ENCODE measurements at places on chromosomes 4 and X.

- DNase-seq: no peak
Observed at GRCh38 chrX:94936722-94937121, 1262.7 kb downstream of the FAM133A start.

- no peak for DNase-seq
Observed at GRCh38 chr4:143386812-143387211, 50.1 kb downstream of the GAB1 start.

DNA sequence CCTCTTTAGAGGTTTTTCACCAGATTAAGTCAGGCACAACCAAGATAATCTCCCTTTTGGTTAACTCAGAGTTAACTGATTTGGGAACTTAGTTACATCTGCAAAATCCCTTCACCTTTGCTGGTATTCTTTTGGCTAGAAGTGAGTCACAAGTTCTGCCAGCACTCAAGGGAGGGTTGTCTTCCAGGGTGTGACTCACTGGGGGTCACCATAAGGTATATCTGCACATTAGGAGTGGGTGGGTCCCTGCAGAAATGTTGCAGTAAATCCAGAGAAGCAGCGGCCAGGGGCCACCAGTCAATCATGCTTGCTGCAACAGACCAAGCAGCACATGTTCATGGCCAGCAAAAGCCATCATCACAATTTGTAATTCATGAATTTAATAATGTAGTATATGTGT lies 59.8 kb upstream of the MAML3 start:
- DNase-seq: no peak

GRCh38 chrX:84415140-84415539 lies 87.1 kb downstream of the HDX start:
- DNase-seq: no peak

GRCh38 chr4:41590591-41590990 lies 52.6 kb downstream of the LIMCH1 start:
- DNase-seq: no peak

GRCh38 chrX:65900850-65901844 lies 138.7 kb downstream of the VSIG4 start:
- DNase-seq: no peak

- no peak for DNase-seq
Observed at GRCh38 chr4:136528131-136528530, 1004.2 kb downstream of the PCDH18 start.

- DNase-seq: no peak
Observed at GRCh38 chrX:18997916-18998315, 14.0 kb upstream of the PHKA2 start.

- no peak for DNase-seq
Observed at GRCh38 chr4:110041735-110042134, 129.1 kb downstream of the EGF start.

- no peak for DNase-seq
Observed at GRCh38 chrX:153864101-153864500, 21.9 kb downstream of the L1CAM start.

GRCh38 chr4:109728385-109728784 lies 1.5 kb downstream of the PLA2G12A start:
- no peak for DNase-seq

DNA sequence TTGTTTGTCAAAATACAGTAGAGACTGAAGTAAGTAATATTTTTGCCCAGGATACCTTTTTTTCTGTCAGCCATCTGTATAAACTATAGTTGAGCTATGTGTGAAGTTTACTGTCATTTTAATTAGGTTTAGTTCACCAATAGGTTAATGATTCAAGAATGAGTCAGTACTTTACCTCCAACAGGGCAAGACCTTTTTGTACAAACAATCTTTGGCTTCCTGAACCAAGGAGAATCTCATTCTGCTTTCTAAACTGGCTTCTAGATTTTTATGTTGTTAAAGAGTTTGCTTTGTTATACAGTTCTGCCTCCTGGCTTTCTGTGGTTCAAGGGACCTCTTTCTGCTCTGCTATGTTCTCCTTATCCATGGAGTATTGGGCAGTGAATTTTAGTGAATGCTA lies 412.0 kb upstream of the NR3C2 start:
- no peak for DNase-seq

- no peak for DNase-seq
Observed at GRCh38 chrX:154443479-154443910, 446 bp upstream of the FAM50A start.

DNA sequence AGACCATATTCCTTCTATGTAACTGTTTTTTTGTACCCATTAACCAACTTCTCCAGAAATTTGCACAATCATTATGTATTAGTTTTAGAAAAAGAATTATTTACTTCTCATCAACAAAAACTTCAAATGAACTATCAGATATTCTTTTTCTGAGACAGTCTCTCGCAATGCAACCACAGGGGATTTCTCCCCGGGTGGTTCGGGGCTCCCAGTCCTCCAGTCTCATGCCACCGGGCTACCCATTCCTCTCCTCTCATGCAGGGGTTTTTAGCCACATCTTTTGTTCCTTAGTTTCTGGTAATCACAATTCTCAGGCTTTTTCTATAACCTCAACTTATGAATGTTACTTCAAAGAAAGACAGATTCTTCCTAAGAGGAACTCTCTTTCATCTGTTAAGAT lies 46.6 kb upstream of the CLNK start:
- DNase-seq: no peak

DNA sequence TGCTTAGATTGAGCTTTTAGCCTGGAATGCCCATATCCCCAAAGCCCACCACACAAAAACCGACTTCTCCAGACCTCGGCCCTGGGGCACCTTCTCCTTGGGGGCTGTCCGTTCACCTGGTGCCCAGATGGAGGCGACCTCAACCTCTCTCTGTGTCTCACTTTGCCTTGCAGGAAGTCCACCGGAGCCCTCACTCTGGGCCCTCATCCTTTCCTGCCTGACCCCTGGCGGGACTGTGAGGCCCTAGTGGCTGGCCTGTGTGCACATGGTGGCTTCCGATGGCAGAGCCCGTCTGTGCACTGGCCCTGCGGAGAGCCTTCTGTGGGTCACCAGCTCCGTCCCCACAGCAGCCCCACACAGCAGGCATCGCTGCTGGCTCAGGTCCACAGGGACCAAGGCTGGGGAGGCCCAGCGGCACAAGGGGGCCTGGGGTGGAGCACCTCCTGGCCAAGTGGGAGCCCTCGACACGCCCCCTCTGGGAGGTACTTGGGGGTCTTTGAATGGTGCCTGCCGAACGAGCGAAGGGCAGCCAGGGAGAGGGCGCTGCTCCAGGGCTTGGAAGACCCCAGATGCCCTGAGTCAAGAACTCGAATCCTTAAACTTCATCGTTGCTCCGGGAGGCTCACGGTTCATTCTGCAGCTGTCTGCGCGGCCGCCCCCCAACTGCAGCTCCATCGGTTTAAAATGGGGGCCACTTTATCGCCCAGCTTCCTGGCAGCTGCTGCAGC lies 97.2 kb upstream of the ADRA2C start:
- DNase-seq: no peak

GRCh38 chr4:57044996-57045395 lies 65.2 kb downstream of the IGFBP7 start:
- no peak for DNase-seq

- DNase-seq: no peak
Observed at GRCh38 chr4:5043579-5043978, 7.7 kb upstream of the STK32B start.

GRCh38 chr4:99827454-99827853 lies 10.8 kb downstream of the DAPP1 start:
- no peak for DNase-seq
